ENCODE measurements at places on chromosomes 3 and 15.

GRCh38 chr3:159861369-159861987 is 127.2 kb upstream of the IL12A start:
- no peak for DNase-seq

DNA sequence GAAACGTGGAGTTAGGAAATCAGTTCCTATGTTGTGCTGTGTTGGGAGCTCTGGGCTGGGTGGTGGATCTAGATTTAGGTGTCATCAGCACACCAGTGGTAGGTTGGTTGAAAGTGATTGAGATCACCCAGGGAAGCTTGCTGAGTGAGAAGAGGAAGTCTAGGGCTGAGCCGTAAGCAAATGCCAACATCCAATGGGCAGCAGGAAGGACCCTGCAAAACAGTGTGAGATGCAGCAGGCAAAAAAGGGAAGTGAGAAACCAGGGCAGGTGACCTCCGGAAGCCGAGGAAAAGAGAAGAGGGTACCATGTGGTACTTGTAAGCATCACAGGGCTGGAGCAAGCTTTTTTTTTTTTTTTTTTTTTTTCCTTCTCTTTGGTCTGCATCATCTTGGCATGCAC is 15.9 kb upstream of the COPG1 start:
- no peak for DNase-seq

GRCh38 chr3:183537295-183537730 is 18.2 kb downstream of the KLHL6 start:
- DNase-seq: no peak

GRCh38 chr3:156445117-156446090 is 109.5 kb downstream of the SSR3 start:
- DNase-seq: no peak

GRCh38 chr15:52794665-52795463 is 4.7 kb upstream of the ONECUT1 start:
- DNase-seq: no peak

- no peak for DNase-seq
These were observed 25.7 kb downstream of the RPLP1 start for GRCh38 chr15:69478259-69478781.

- no peak for DNase-seq
These were observed 397.7 kb downstream of the GAP43 start for GRCh38 chr3:116020989-116021388.

GRCh38 chr3:183255348-183255730 is 2.3 kb downstream of the B3GNT5 start:
- DNase-seq: no peak

DNA sequence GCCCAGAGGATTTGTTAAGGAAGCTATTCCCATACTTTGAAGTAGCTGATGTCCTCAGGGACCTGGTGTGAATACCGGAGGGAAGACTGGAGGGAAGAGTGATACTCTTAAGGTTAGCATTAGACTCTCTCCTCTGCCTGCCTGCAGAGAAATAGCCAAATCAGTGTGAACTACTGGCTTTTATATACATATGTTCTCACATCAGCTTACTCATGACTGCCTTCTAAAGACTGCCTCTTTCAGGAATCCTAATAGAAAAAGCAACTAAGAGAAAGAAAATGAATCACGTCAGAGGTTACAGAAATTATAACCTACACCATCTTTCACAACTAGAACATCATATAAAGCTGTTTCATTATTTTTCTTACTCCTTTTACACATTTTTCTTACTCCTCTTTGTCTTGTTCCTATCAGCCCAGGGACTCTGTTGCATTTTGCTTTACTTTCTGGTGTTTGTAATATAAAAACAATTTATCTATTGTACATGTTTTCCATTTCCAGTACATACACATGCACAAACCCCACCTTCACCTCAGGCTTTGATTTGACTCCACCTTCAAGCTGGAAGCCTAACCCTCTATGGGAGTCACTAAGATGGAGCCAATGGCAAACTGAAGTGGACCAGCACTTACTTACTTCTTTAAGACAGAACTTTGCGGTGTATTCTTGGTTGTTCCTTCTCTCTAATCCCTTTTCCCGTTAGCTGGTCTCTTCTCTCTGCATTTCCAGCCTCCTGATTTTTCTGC is 257.7 kb upstream of the UBE2E1 start:
- no peak for DNase-seq

DNA sequence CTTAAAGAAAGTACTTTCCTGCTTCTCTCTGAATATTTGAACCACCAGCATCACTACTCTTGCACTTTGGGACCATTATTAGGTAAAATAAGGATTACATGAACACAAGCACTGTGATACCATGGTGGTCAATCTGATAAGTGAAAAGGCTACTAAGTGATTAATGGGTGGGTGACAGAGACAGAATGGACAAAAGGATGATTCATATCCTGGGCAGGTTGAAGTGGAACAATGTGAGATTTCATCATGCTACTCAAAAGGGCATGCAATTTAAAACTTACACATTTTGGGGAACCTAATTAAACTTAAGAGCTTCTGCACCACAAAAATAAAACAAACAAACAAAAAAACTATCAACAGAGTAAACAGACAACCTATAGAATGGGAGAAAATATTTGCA is 172.0 kb upstream of the CD96 start:
- DNase-seq: no peak

GRCh38 chr3:171813897-171814460 is 3.7 kb upstream of the PLD1 start:
- DNase-seq: no peak

DNA sequence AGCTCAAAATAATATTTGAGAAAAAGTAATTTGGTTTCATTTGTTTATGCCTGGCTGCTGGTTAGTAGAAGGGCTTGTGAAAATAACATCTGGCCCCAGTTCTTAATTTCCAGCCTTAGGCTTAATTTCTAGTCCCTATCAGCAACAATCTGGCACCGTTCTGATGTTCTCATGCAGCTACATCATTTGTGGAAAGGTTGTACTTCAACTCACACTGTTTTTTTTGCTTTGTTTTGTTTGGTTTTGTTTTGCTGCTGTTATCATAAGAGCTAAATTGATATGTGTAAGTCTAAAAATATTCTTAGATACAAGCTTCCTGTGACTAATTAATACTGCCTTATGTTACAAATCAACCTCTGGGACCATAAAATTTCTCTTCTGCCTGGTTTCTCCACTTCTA is 8.9 kb downstream of the CPA3 start:
- no peak for DNase-seq

- no peak for DNase-seq
These were observed 538.3 kb downstream of the EDEM1 start for GRCh38 chr3:5725801-5726200.

DNA sequence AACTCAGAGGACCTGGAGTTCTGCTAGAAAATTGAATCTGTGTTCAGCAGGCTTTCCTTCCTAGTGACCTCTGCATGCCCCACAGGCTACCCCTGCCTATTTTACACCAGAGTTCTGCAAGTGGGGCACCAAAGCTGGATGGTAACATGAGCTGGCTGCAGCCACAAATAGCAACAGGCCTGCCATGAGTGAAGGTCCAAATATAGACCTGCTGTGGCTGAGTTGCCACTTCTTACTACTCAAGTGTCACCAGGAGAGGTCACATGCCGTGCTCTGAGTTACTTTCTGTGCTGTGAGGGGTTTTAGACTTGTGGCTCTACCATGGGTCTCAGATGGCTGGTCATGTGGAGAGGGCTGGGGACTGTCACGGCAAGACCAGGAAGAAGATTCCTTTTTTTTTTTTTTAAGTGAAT is at the start of gene FSD2:
FSD2 (minus strand) TSS at position 76 of the 413 bp plus-strand sequence. CDS start 18,679 bp downstream, outside the sequence.
- DNase-seq: no peak

DNA sequence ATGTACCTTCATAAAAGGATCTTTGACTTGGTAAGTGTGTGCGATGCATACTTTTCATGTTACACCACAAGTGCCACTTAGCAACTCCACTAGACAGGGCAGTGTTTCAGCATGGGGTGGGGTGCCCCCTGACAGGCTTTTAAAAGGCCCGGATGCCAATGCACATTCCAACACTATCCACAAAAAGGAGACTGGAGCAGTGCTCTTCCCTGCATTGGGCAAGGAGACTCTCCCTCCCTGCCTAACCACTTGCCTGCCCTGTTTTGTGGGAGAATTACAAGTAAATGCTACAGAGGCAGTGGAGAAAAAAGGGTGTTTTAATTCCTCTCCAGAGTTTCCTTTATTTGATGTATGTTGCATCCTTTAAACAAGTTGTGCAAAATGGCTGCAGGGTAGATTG is 1.7 kb upstream of the RARB start:
- DNase-seq: no peak

GRCh38 chr15:98658831-98659699 is 10.7 kb downstream of the IGF1R start:
- DNase-seq: no peak

- DNase-seq: no peak
These were observed 130.6 kb downstream of the SMAD6 start for GRCh38 chr15:66832664-66833063.

DNA sequence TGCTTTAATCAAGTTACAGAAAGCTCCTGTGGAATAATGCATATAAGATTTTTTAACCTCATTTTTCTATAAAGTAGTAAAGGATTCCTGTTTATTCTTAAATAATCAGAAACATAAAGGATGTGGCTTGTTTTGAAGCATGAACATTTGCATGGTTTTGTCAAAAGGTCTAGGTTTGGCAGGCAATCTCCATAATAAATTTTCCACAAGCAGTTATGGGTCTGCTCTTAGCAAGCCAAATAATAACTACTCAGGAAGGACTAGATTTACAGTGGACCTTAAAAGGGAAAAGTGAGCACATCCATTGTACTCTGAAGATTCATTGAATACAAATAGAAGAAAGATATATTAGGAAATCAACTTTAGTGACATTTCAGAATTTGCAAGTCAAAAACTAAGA is 407.3 kb upstream of the CBLB start:
- DNase-seq: no peak

DNA sequence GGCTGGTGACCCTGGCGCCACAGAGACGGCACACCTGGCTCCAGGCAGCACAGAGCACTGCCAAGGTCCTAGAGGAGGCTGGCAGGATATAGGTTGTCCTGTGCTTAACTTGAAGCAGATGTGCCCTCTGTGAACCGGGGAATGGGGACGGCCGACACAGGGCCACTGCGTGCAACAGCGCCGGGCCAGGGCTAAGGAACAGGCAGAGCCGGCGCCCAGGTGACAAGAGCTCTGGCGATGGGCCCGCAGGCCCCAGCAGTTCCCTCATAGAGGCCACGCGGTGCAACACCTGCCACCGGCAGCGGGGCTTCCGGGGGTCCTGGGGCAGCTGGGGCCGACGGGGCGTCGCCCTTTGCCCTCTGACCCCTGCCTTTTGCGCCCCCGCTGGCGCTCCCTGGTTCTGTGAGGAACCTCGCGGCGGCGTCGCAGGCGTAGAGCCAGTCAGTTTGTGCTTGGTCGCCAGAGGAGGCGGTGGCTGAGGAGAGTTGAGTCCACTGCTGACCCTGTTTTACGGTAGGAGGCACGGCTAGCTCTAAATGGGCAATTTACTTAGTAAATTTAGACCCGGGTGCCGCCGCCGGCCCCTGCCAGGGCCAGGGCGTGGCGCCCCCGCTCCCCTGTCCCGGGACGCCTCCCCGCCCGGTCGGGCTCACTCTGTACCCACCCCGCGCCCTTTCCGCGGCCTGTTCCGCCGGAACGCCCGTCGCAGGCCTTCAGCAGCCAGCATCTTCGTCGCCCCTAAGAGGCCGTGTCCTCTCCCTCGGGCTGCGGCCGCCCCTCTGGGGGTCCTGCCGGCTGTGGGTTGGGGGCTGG is at the start of gene NPAP1:
NPAP1 (plus strand) TSS at position 444 of the 813 bp plus-strand sequence; CDS start at position 537, 93 bp downstream.
- DNase-seq: no peak

DNA sequence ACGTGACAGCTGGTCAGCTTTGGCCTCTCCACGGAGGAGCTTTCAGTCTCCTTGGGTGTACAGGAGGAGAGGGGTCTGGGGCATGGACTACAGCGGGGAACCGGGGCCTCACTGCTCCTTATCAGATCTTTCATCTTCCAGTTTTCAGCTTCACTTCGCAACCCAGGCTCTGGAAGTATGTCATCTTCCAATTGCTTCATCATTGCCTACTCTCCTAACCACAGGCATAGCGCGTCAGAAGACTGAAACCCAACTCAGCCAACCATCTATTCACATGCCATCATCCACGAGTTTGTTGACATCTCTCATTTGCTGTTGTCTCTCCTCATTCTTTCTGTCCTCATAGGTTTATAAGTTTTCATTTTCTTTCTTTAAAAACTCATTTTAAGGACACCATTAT is 119.5 kb downstream of the MYLK start:
- DNase-seq: no peak

- DNase-seq: no peak
These were observed 84.1 kb downstream of the BOC start for GRCh38 chr3:113295463-113295862.

DNA sequence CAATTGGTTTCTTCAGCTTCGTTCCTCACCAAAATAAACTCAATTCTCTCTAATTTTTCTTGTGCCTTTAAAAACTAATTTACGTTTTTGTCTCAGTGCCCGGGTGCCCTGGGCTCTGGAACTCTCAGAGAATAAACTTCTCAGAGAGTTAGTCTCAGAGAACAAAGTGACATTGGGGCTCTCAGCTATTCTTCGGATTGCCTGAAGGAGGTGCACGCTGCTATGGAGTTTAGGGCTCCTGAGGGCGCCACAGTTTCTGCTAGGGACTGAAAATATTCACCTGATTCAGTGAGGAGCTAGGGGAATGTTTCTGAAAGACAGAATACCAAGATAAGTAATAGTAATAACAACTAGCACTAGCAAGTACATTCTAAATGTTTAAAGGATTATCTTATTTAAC is 22.7 kb downstream of the ZIC4 start:
- no peak for DNase-seq

GRCh38 chr3:55059027-55059629 is 131.3 kb upstream of the LRTM1 start:
- no peak for DNase-seq

- DNase-seq: no peak
These were observed 31.3 kb downstream of the SNRK start for GRCh38 chr3:43317461-43318316.

DNA sequence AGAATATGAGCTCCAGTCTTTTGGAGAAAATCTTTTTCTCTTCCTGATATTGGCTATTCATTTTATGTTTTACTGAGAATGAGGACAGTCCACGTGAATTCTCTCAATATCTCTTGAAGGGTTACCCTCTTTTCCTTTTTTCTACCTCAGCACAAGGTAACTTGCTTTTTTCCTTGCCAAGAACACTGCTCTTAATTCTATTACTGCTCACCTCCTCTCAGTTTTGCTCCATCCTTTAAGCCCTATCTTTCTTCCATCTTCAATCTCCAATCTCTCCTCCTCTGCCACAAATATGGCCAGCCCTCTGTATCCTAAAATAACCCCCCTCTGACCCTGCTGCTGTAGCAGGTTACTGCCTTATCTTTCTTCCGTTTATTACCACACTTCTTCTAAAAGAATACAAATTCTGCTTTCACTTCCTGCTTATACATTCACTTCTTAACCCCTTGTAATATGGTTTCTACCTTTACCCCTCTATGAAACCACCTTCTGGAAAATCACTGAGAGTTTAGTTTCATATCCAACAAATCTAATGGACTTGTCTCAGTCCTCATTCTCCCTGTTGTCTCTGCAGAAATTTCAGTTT is 89.0 kb downstream of the NFKBIZ start:
- DNase-seq: no peak

- no peak for DNase-seq
These were observed 500 bp upstream of the RAB6B start for GRCh38 chr3:133896002-133896761.

GRCh38 chr15:90933301-90933700 is 952 bp upstream of the HDDC3 start:
- no peak for DNase-seq
